Activated T-cell treated with anti-CD3 and anti-CD28 coated beads for 24 hours (primary cell): ENCODE measurements at places on chromosomes 11 and 22.
A peak's percentile ranks its signal among the peaks of the same experiment; 100 is the strongest.

DNA sequence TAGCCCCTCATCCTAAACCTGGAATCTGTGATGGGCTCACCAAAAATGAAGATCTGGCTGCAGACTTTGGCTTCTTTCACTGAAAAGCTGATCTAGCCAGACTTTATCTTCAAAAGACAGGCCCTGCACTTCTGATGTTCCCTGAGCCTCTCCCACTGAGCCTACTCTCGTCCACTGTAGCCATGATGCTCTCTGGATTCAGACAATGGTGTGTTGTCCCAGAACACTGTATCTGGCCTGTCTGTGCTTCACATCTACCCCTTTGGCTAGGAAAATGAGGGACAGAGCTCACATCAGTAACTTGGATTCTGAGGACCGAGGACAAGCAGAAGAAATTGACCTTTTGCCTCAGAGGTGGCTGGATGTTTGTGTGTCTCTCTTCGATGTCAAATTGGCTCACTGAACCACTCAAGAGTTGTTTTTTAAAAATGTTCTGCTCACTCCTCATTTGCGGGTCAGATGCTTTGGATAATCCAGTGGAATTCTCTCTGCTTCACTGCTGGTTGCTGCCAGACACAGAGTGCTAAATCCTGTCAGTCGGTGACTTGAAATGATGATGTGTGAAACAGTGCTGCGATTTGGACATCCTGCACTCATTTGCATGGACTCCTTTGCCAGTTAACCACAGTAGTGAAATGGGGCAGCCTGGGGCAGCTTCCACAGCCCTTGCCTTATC is 67.5 kb downstream of the ARFGAP2 start:
- DNase-seq, result no peak

DNA sequence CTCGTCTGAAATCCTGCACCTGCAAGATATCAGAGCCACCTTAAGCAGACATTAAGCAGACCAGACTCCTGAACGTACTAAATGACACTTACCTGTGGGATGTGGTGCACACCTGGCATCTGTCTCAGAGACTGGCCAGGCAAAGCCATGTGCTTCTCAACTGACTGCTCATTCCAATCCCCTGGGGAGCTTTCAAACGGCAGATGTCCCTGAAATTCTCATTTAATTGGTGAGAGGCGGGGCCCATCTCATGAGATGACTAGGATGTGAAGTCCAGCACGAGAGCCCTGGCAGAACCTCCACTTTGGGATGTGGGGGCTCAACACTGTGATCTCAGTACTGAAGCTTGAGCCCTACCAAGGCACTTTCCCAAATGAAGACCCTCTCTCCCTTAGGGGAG is 84.9 kb upstream of the HMGXB4 start:
- DNase-seq, result no peak

GRCh38 chr11:65096926-65097325 is 912 bp downstream of the VPS51 start:
- DNase-seq, result no peak

DNA sequence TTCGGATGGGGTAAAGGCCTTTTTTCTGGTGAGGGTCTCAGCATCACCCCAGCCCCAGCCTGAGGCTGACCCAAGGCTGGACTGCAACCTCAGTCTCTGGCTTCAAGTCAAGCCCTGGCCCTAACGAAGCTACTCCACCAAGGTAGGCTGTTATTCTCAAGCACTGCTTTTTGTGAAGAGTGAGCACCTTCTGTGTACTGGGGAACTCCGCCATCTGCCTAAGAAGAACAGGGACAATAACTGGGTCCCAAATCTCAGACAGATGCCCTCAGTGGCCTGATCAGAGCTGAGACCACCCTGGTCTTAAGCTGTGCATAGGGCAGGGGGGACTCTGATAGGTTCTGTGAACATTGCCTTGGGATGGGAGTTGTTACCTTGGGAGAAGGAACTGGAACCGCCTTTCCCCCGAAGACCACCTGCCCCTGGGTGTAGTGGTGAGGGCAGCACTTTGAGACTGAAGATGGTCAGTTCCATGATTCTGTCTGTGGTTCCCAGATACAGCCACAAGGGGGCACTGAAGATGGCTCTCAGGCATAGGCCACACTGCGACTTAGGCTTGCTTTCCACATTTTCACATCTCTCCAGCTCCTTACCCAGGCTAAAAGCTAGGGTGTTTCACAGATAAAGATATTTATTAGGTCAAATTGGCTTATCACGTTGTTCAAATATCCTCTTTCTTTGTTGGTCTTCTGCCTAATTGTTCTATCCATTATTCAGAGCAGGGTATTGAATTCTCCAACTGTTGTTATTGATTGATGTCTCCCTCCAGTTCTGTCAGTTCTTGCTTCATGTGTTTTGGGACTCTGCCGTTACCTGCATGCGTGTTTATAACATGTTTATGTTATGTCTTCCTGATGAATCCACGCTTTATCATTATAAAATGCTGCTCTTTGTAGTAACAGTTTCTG is 11.8 kb upstream of the UVRAG start:
- peak; percentile 56 for DNase-seq

GRCh38 chr11:84721561-84721961 is 905.6 kb downstream of the DLG2 start:
- DNase-seq, result no peak

DNA sequence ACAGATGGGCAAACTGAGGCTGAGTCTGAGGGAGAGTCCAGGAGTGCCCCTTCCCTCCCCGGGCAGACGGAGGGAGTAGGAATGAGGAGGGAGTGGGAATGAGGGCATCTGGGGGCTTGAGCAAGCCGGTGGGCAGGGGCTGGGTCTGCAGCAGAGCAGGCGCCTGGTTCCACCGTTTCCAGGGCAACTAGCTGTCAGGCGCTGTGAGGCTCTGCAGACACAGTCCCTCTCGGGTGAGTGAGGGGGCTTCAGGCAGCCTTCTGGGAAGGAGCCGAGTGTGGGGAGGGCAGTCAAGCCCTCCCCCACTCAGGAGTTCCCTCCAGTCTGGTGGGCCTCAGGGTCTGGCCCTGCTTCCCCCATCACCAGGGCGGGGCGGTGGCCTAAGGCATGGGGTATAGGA is 19.0 kb downstream of the TMEM258 start:
- DNase-seq, result no peak

- no peak for DNase-seq
Measured at GRCh38 chr11:117444711-117445658, 117.3 kb downstream of the CEP164 start.

- no peak for DNase-seq
Measured at GRCh38 chr11:124745835-124746620, 6.0 kb downstream of the VSIG2 start.

DNA sequence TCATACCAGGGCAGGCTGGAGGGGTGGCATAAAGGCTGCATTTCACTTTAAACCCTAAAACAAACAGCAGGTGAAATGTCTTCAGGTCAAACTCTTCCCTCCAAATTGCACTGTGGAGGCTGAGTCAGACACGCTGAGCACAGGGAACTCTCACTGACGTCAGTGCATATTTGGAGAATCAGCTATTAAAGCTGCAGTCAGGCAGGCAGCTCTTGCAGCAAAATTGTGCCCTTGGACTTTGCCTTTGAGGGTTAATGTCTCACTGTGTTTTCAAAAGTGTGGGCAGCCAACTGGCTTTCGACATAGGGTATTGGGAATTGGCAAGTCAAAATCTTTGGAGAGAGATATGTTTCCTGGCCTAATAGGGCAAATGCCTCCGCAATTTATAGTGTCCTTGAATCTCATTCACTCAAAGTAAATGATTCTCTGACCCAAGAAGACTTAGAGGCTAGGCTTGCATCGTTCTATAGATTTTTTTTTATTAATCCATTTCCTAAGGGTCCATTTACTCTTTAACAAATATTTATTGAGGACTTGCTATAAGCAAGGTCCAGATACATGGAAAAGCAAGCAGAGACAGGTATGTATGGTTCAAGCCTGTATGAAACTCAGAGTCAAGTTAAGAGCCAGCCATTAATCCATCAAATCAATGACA is 27.7 kb upstream of the SMCO4 start:
- DNase-seq, result no peak

DNA sequence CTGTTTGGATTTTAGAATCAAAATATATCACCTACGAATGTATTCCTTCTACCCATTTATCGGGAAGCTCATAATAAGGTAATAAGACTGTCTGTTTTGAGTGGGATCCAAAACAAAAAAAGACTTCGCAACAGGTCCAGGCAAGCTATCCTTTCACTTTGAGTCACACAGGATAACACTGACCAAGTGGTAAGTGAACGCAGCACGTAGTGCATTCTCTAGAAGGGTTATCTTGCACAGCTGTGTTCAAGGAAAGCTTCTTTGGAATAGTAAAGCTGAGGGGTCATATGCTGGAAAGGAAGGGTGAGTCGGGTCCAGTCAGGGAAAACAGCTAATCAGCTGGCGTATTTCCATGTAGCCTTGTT is 22.3 kb upstream of the NRGN start:
- DNase-seq, result no peak

GRCh38 chr11:40291329-40291728 is 1168.1 kb downstream of the LRRC4C start:
- DNase-seq, result no peak

DNA sequence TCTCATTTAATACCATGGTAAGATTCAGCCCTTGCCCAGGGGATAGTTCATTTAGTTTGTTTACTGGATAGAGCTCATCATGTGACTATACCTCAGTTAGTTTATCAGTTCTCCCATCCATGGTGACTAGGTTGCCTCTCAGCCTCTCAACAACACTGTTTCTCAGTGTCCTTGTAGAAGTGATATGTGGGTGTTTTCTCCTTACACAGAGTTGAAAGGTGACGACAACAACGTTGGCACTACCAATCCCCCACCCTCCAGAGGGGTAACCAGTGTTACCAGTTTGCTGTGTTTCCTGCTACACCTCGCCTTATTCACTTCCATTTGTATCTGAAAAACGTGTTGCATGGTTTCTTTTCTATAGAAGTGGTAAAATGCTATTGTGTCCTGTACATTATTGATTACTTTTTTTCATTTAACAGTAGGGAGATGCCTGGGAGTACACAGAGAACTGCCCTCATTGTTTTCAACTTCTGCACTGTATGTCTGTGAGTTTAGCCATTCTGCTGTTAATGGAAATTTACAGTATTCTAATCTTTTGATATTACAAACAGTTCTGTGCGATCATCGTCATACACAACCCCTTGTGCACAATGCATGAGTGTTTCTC is 11.6 kb downstream of the NEAT1 start:
- DNase-seq, result no peak
